ENCODE measurements at places on chromosomes 3 and 15.

- no peak for DNase-seq
These were observed 164.7 kb upstream of the SMAD3 start for GRCh38 chr15:66900586-66901310.

GRCh38 chr3:49785565-49786356 is 581 bp downstream of the IP6K1 start:
- no peak for DNase-seq

DNA sequence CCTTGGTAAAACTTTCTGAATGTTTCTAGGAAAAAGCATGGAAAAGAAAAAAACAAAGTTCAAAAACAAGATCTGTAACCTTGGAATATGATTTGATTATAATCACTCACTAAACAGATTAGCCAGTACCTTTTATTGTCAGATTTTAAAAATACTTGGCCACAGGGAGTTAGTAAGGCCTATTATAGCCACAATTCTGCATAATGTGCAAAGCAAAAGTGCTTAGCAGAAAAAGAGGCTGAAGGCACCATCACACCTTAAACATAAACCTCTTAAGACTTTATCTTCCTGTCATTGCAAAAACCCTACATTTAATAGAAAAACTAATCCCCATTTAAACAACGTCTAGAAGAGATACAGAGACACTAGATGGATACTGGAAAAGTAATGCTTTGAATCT is 41.8 kb downstream of the CHSY1 start:
- no peak for DNase-seq

DNA sequence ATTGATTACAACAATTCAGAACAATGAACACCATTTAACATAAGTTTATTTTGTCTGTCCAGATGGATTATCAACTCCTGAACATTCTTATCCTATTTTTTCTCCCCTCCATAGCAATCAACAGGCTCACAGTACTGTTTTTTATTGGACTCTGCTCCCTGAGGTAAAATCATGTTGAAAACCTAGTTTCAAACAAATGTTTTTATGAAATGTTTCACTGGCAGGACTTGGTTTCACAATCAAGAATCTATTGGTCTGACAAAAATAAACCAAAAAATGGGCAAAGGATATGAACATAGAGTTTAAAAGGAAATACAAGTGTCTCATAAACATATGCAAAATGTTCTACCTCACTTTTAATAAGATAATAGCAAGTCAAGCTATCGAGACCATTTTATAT is 2.6 kb upstream of the MYRIP start:
- DNase-seq, result no peak

- no peak for DNase-seq
These were observed 113.5 kb upstream of the TOPAZ1 start for GRCh38 chr3:44128057-44128775.

- DNase-seq, result no peak
These were observed 17.8 kb upstream of the ZNF774 start for GRCh38 chr15:90334304-90334731.

GRCh38 chr3:9147215-9147895 is 102.1 kb downstream of the SRGAP3 start:
- no peak for DNase-seq

DNA sequence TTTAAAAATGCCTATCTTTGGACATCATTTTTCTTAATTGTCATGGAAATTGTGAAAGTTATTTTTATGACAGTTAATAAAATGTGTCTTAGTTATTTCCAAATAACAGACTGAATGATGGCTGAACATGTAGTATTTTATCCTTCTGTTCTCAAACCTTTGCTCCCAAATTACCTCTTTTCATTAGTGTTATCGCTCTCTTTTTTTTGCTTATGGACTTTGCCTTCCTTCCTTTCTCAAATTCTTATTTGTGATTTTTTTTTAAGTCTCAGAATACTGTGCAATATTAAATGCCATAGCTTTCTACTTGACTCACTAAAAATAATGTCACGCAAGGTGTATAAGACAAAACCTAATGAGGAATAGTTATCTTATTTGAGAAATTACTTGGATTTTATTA is 107.7 kb downstream of the VPS8 start:
- DNase-seq, result no peak

GRCh38 chr3:136184703-136185102 is 11.4 kb downstream of the MSL2 start:
- DNase-seq, result no peak

GRCh38 chr15:78182821-78183220 is 33.7 kb downstream of the IDH3A start:
- no peak for DNase-seq

DNA sequence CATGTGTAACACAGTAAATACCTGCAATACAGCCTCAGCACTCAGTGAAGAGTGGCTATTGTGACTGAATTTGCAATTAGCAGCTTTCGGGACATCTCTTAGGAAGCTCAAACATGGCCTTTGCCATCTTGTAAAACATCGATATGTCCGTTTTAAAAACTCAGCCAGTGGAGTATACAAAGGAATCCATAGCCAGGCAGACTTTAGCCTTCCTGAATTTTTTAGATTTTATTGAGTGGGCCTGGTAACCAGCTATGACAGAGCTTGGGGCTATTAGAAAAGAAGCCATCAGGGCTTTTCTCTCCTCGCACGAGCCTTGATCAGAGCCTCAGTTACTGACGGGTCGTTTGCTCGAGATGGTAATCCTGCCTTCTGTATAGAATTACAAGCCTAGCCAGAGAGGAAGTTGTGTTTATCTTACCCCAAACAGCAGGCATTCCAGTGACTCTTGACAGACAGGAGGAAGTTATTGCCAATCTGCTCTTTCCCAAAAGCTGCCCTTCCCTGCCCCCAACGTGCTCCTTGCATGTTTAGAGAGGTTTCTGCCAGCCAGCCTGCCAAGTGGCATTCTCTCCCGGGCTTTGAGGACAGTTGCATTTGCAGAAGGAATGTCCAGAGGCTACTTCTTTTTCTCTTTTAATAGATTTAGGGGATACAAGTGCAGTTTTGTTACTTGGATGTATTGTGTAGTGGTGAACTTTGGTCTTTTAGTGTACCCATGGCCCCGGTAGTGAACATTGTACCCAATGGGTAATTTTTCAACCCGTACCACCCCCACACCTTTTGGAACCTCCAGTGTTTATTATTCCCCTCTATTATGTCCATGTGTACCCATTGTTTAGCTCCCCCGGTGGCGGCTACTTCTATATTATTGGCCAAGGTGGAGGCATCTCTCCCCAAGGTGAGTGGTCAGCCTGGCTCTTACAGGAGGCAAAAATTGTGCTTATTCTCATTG is 40.6 kb downstream of the ITPR1 start:
- no peak for DNase-seq

DNA sequence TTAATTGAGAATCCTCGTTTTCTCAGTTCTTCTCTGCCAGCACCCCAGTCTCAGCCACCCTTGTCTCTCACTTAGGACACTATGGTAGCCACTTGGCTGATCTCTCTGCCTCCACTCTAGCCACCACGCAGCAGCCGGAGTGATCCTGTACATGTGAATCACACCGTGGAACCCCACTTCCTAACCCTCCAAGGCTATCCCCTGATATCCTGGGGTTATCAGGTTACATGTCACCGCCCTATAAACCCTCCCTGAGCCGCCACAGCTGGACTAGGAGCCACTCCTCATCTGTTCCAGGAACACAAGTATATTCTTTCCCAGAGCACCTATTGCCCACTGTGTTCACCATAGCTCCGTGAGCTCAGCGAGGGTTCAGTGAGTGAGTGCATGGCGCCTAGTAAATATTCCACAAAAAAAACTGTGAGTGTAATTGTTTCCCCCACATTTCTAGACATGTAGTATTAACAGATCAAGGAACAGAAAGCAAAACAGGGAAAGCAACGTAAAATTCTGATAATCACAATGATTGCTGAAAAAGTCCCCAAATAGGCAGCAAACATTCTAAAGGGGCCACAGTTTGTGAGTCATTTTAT is 661 bp upstream of the PARP14 start:
- DNase-seq, result no peak

DNA sequence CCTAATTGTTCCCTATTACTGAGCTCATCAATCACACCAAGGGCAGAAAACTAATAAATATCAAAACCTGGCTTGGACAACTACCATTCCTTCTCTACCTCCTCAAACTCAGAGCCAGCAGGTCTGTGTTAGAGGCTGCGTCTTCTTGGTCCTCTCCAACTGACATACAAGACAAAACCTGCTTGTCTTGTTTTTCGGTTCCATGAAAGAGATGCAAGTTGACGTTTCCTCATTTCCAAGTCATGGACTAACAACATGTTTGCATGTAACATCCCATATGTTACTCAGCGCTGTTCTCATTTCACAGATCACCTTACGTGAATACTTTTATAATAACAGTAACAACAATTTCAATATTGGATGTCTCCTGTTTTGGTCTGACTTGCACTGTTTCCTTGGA is 110.9 kb downstream of the LMLN start:
- no peak for DNase-seq

GRCh38 chr3:106093616-106094015 is 224.8 kb upstream of the CBLB start:
- no peak for DNase-seq

DNA sequence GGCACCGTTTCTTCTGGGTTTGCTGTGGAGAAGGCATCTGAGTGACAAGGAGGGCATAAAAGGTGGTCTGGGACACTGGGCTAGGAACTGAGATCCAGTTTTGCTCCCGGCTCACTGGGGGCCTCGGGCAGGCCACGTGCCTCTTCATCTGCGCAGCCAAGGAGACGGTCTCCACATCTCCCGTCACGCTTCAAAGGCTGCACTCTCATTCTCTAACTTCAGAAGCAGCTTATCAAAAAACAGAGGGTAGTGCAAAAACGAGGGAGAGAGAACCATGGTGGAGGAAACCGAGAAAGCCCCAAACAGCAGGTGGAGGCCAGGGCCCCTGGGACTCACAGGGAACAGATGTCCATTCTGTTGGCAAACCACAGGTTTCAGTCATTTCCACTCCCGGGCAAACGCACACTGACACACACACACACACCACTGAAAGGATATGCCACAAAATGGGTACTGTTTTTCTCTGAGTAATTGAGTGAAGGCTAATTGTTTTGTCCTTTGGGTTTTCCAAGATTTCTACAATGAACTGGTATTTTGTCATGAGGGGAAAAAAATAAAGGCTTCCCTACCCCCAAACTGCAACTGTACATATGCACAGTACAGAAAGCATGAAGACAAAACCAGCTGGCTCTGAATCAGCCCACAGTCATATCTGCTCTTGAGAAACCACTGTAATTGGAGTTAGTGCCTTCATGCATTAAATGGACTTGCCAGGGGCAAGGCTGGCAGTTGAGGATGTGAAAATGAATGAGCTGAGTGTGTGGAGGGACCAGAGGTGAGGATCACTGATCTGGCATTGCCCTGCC is 71.9 kb downstream of the MGLL start:
- DNase-seq, result peak; percentile 98

- no peak for DNase-seq
These were observed 107.4 kb downstream of the LRIG1 start for GRCh38 chr3:66393333-66394005.

GRCh38 chr3:182149594-182149993 is 437.9 kb downstream of the SOX2 start:
- no peak for DNase-seq

DNA sequence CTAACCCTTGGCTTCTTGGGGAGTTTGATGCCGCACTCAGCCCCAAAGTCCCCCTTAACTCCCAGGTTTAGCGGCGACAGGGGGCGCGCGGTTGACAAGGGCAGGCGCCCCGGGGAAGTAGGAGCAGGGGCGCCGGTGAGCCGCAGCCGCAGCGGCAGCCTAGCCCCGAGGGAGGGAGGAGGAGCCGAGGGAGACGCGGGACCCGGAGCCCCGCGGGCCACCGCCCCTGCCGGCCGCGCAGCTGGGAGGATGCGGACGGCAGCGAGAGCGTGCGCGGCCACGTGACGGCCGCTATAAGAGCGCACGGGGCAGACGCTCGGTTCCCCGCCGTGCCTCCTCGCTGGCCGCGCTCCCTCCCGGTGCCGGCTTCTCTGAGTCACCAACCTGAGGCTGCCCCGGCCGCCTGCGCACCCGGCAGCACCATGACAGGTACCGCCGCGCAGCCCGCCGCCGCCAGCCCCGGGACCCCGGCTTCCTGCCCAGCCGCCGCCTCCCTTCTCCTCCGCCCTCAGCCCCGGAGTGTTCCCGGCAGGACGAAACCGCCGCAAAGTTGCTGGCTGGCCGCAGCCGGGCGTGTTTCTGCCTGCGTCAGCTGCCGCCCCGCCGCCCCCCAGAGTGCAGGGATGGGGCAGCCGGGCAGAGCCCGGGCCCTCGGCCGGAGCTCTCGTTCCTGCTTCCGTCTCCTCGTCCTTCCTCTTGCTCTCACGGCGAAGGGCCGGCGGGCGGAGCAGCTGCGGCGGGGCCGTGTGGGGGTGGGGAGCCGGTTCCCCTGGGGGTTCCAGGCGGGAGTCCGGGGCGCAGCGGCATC is at the start of gene GYG1:
Gene GYG1, plus strand, starts transcription at position 322 of the 808 bp plus-strand sequence. Its CDS starts 101 bp downstream, at position 423.
- DNase-seq, result no peak

- DNase-seq, result no peak
These were observed 461 bp downstream of the COPB2 start for GRCh38 chr3:139388821-139389551.

DNA sequence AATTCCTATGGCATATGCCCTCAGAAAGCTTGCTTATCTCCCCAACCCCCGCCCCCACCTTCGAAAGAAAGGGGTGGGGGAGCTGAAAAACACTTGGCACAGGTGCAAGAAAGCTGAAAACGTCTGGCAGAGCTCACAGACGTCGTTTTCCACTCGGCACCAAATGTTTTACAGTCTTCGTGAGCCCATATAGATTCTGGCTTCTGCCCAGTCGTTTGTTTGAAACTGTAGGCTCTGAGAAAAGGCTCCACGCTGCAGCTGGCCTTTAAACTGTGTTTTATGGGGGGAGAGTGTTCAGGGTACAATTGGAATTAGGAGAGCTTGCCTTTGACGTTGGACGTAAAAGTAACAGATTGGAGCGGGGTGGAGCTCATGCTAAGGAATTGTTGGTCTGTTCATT is 130.3 kb downstream of the MDFIC2 start:
- no peak for DNase-seq

GRCh38 chr15:80549191-80549590 is 145.0 kb downstream of the ARNT2 start:
- DNase-seq, result no peak

- no peak for DNase-seq
These were observed 67.1 kb downstream of the CEMIP start for GRCh38 chr15:80846031-80846815.

GRCh38 chr3:121913305-121913990 is 19.2 kb downstream of the SLC15A2 start:
- no peak for DNase-seq

DNA sequence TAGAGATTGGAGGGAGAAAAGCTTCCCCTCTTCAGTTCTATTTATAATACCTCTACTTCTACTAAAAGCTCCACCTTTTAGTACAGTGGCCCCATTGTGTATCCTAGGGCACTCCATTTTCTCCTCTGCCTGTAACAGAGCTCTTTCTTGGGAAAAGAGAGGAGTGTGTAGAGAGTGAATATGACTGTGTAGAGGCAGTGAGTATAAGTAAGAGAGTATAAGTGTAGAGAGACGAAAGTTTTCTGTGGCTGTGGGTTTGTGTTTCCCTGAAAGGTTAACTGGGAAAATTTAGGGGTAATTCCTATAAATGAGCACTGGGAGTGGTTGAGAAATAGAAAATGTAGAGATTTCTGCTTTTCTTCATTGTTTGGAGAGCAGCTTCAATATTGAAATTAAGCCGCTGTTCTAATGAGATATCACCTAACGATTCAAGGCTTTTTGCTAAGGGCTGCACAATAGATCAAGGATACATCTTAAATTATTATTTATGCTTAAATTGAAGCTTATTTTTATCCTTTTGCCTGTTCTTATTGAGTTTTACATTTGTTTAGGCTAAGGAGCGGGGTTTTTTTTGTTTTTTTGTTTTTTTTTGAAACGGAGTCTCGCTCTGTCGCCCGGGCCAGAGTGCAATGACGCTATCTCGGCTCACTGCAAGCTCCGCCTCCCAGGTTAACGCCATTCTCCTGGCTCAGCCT is 6.9 kb downstream of the IQGAP1 start:
- no peak for DNase-seq
